GDM1 (cell line): ENCODE measurements at places on chromosomes 12 and 14.

DNA sequence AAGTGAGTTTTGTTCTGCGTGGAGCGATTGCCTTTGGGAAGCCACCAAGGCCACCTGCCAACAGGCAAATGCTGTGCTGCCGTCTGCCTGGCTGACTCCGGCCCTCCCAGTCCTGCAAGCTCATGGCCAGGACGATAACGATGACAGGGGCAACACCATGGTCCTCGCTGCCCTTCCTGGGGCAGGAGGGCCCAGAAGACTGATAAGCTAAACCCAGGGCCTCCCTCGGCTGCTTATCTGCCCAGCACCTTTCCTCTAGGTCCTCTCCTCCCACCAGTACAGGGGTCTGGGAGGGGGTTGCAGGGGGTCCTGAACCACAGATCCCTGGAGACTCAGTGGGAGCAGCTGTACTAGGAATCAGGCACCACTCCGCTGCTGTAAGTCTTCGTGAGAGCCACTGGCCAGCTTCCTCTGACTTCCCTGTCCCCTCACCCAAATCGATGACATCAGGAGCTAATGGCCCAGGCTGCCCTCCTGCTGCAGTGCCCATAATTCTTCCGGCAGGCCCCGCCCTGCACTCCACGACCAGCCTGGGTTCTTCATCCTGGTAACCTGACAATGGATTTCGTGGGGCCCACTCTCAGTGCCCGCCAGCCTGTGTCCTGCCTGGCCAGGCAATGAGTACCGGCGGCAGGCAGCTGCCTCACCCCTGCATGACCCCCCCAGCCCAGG lies 5.1 kb downstream of the ANKRD9 start:
- no peak for DNase-seq

DNA sequence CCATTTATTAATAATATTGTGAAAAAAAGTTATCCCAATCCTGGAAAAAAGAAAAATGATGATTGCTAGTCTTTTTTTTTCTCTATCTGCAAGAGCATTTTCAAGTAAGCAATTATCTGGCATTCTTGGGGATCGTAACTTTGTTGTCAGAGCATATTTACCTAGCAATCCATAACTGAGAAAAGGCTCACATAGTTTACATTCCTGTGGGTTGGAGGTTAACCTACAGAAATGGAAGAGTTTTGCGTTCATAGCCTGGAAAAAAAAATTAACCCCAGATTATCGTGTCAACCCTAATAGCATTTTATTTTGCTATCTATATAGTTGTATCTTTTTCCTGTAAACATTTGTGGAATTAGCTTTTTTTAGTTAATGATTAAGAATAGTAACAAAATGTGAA lies 292.3 kb downstream of the DAD1 start:
- DNase-seq: no peak

GRCh38 chr12:49750027-49750995 lies 9.0 kb downstream of the TMBIM6 start:
- DNase-seq: no peak

GRCh38 chr12:93415723-93416464 lies 25.9 kb downstream of the UBE2N start:
- DNase-seq: no peak

- DNase-seq: no peak
Measured at GRCh38 chr14:92952481-92953298, 29.7 kb downstream of the CHGA start.

- DNase-seq: no peak
Measured at GRCh38 chr14:76081642-76082041, 70.1 kb upstream of the GPATCH2L start.

- DNase-seq: no peak
Measured at GRCh38 chr12:69258655-69259054, 19.3 kb downstream of the CPSF6 start.

GRCh38 chr12:93127107-93127560 lies 198.0 kb upstream of the EEA1 start:
- no peak for DNase-seq

DNA sequence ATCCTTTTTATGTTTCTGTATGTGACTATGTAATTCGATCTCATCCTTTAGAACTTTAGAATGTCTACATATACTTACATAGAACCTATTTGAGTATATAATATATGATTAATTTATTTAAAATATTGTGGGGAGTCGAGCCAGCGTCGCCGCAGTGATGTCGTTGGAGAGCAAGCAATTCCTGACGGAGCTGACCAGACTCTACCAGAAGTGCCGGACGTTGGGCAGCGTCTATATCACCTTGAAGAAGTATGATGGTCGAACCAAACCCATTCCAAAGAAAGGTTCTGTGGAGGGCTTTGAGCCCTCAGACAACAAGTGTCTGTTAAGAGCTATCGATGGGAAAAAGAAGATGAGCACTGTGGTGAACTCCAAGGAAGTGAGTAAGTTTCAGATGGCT lies 6.4 kb upstream of the CD27 start:
- no peak for DNase-seq

DNA sequence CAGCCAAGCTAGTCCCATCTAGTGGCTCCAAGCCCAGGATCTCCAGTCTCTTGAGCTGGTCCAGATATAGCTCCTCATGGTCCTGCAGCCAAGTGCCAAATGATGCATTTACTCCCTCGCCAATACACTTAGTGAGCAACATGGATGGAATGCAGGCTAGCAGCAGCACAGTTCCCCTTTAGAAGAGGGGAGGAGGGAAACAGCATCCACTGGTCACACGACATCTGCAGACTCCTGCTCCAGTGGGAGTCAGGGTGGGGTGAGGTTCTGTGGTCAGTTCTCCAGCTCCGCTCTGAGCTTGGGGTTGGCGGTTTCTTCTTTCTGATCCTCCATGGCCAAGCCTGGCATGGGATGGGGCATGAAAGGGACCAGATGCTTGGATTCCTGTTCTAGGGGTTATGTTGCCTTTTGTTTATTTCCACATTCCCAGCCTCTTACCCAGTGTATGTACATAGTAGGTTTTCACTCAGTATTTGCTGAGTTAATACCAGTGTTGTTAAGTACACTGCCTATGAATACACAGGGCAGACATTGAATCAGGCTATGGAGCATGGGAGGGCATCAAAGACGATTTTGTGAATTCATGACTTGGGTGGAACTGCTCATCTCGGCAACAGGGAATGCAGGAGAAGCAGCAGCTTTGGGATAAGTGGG lies 57.3 kb downstream of the GALNT16 start:
- DNase-seq: no peak

- DNase-seq: no peak
Measured at GRCh38 chr14:92668276-92668973, 80.0 kb downstream of the LGMN start.

DNA sequence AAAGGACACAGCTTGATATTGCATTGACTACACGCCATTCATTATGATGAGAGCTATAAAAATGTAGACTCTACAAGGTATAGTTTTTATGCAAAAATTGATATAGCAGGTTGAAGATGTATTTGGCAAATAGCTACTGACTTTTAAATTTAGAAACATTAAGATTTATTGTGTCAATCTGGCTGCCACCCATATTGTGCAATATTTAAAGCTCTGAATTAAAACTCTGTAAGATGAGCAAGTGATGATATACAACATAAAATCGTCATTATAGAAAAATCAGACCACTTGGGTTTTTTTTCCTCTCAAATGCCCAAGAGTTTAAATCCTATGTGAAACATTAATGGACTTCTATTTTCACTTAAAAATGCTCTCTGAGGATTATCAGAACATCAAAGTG lies 36.8 kb upstream of the E2F7 start:
- no peak for DNase-seq
